Stimulated activated CD8-positive, alpha-beta memory T cell treated with anti-CD3 and anti-CD28 coated beads, Interleukin-15, amount 100 ng/mL, for 24 hours (primary cell): ENCODE measurements at places on chromosomes 2 and 18.

- DNase-seq: no peak
These were observed 25.6 kb downstream of the IKZF2 start for GRCh38 chr2:213125646-213126347.

DNA sequence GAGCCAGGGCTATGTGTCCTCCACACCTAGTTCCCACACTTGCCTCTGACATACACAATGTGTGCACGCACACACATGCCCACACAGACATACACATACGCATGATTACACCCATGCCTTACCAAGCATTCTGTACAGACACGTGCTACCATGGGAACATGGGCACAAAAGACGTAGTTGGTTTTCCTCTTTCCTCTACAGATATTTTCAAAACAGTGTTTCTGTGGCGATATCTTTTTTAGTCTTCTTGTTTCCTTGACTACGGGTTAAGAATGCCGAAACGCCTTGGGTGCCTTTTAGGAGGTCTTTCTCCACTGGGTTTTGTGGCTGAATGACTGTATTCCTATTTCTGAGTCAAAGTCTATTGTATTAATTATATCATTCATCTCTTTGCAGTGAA, 75.5 kb upstream of the SPTBN1 start:
- DNase-seq: no peak

- DNase-seq: no peak
These were observed 51.7 kb downstream of the LONRF2 start for GRCh38 chr2:100270381-100271146.

DNA sequence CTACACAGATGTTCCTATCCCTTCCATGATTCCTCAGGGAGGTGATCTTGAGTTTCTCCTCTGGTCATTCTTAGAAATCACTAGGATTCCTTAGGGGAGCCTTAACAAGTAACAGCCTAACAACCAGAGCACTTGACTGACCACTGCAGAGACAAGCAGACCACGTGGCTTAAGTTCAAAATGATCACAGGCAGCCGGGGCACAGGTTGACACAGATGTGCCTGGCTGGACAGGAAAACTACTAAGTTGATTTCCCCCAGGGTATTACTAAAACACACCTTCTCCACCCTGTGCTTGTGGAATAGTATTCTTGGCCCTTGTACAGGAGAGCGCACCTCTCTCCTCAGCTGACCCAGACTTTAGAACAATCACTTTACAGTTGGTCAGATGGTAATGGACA, 29.9 kb downstream of the ST3GAL5 start:
- DNase-seq: no peak

- DNase-seq: no peak
These were observed 25.0 kb downstream of the MPPE1 start for GRCh38 chr18:11883153-11883552.

DNA sequence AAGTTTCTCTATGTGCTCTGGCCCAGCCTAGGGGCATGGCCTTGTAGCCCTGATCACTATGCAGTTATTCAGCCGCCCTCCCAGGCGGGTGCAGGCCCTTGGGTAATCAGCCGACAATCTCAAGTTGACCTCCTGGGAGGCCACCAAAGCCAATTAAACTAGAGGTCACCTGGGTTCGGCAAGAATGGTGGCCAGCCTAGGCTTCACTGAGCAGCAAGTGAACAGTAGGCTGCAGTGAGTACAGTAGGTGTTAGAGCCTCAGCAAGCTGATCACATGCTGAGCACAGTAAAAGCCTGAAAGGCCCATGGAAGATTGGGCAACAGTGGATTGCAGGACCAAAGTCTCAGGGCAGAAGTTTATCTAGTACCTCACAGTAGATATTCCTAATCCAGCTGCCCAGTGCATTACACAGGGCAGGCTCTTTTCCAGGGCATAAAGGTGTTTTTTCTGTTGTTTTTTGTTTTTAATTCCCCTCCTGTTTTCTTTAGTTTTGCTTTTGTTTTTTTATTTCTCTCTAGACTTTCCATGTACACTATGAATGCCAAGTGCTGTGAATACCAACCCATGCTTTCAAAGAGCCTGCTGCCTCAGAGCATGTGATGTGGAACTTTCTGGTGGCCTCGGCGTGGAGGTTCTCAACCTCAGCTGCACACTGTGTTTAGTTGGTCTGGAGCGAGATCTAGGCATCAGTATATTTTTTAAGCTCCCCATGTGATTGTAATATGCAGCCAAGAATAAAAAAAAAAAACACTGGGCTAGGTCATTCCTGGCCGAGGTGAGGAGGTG, 55.9 kb upstream of the ATL2 start:
- DNase-seq: no peak
